Activated CD4-positive, alpha-beta memory T cell treated with anti-CD3 and anti-CD28 coated beads for 36 hours (primary cell): ENCODE measurements at places on chromosomes 16 and 17. TPM values are rescaled to one million over a fixed set of nuclear protein-coding genes. Genes with fewer than 3 reads are reported as not detected.

DNA sequence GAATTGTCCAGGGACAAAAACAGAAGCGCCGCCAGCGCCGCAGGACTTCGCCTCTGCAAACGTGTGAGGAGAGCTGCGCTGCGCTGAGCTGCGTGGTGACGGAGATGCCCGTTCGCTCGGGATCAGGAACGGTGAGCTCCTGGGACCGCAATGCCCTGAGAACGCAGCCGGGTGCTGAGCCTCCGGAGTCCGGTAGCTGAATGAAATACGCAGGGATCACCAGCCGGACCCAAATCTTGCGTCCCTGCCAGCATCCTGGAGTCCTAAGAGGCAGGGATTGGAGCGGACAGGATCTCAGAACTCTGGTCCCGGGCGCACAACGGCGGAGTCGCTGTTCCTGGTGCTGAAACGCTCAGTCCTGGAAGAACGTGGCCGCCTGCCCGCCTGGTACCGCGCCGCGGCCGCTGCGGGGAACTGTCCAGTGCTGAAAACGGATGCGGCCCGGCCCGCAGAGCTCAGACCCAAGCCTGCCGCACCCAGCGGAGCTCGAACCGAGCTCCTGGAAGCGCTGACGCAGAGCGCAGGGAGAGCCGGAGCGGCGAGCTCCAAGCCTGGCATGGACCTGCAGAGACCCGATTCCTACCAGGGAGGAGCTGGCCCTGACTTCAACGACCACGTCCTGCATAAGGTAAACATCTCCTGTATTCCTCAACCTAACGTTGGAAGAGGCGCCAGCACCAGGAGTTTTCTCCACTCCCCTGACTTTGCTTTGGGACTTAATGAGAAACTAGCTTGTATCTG lies 41.5 kb downstream of the CD300LF start:
- DNase-seq: peak; percentile 86

DNA sequence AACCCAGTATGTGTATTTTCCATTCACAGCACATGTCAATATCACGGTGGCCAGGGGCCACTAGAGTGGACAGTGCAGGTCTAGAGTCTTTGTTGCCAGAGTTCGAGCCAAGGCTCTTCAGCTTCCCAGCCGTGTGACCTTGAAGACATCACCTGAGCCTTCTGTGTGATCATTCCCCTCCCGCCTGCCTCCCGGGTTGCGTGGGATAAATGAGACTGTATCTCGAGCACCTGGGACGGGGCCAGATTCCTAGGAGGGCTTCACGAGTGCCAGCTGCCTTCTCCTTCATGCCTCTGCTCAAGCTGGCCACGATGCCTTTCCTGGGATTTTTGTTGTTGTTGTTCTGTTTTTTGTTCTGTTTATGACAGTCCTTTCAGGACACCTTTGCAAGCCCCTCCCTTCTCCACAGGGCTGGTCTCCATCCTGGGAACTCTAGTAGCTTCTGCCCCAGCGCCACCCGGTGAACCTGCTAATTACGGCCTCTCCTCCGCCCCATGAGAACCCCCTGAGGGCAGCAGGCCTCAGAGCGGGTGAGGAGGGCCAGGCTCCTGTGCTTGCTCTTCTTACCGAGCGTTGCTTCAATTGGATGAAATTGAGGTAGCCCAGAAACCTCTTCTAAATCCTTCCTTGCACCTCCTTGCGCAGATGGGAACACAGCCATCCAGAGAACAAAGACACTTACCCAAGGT lies 3.9 kb downstream of the SPNS2 start:
- DNase-seq: no peak

- DNase-seq: no peak
These were observed 198.4 kb upstream of the TBX2 start for GRCh38 chr17:61201211-61201610.

- DNase-seq: peak; percentile 38
These were observed 2.5 kb upstream of the MAP3K14 start for GRCh38 chr17:45319239-45319703.

- no peak for DNase-seq
These were observed 7.9 kb downstream of the MPV17L start for GRCh38 chr16:15403392-15403995.

DNA sequence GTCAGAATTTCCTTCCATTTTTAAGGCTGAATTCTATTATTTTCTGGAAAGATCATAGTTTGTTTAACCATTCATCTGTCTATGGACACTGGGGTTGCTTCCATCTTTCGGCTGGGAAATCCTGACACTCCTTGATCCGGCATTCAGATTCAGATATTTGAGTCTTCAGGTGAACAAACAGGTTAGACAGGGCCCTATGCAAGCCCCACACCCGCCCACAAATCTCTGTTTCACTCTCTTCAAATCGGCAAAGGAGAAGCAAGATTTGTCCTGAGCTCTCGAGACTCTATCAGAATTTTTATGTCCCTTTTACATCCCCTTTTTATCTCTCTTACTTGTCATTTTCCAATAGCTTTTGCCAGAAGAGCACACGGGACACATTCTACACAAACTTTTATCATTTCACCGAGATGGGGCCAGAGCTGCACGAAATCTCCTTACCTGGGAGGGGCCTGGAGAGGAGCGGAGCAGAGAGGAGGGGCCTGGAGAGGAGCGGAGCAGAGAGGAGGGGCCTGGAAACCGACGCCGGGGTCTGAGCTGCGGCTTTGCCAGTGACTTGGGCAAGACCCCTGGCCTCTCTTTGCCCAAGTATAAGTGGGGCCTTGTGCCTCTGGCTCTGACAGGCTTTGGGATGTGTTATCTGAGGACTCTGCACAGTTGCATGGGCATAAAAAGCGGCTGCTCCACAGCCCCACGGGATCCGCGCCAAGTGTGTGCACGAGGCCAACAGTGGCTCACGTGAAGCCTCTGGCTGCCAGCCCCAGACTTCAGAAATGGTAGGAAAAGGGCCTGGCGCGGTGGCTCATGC lies 54.3 kb upstream of the RBFOX3 start:
- no peak for DNase-seq

The PPY gene
- total RNA-seq: not detected

DNA sequence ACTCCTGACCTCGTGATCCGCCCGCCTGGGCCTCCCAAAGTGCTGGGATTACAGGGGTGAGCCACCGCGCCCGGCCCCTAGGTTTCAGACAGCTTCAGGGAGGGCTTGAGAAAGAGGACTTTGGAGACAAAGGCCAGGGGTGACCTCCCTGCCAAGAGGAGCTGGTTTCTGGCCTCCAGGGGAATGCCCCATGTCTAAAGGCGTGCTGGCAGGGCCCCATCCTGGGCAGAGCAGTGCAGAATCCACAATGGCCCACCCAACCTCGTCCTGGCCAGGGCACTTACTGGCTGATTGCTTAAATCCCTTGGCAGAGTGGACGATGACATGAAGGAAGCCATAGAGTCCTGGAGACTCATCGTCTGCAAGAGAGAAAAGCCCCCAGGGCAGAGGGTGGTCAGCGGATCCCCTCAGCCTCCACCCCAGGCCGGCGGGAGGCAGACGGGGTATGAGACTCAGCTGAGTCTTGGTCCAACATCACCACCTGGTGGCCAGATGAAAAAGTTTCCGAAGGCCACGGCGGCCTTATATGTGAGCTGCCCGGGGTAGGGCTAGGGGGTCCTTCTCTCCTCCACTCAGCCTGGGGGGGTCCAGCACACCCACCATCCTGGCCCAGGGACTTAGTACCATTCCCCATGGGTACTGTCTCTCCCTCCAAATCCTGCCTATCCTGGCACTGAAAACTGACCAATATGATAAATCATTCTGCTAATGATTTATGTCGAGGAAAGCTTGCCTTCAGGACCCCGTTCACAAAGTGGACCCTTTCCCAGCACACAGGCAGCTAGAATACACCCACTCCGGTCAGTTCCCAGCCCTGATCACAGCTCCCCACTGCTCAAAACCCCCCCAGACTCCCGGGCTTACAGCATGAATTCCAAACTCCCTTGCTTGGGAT lies 59.1 kb downstream of the TIMM22 start:
- peak; percentile 53 for DNase-seq

GRCh38 chr16:70650216-70650615 lies 3.9 kb downstream of the IL34 start:
- DNase-seq: no peak

The NT5C3B gene
- total RNA-seq: 29.5 TPM

DNA sequence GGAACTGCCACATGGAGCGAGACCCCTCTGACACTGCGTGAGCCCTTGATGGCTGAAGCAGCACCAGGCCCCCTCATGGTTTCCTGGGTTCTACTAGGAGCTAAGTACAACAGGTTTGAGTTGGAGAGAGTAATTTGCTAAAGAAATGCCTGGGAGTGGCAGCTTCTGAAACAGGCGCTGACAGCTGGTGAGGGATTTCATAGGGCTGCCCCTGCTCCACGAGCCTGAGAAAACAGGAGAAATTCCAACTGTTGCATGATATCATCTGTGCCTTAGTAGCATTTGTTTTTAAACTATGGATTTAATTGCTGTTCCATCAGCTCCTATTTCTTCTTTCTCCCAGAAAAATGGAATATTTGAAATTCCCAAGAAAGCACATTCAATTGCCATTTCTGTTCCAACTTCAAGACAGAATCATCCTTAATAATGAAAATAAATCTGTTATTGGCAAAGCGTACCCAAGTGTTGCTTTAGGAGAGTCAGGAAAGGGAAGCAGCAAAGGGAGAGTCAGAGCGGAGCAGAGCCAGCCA lies 78.8 kb upstream of the ANKFN1 start:
- no peak for DNase-seq

DNA sequence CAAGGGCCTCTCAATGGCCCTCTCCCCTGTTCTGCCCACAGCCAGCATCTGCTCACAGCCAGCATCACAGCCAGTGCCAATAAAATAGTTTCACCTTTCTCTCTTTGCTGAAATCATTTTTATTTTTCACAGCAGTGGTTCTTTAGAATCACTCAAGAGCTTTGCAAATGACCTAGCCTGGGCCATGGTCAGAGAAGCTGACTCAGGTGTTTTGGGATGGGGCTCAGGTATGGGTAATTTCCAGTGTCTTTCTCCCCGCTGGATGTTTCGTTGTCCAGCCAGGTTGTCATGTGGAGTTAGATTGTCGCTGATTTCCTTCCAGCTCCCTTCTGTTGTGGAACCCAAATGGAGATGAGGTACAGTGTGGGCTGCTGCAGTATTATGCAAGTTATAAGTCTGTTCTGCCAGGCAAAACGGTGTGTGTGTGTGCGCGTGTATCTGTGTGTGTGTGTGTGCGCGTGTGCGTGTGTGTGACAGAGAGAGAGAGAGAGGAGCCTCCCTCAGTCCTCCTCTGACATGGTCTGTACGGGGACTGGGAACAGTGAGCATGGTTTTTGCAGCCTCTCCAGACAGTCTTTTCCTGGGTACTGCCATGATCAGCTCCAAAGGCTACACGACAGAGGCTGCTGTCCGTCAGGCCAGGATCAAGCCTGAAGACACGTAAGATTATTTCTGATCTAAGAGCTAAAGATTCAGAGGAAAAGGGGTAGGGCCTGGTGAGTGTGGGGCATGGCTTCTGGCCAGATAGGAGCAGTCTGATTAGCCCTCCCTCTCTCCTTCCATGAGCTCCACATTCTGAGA lies 1.4 kb upstream of the PMP22 start:
- no peak for DNase-seq

GRCh38 chr17:48132385-48132784 lies 24.8 kb downstream of the SNX11 start:
- DNase-seq: no peak

The SNN gene
- 9.1 TPM for total RNA-seq

The CD300LB gene
- total RNA-seq: not detected

The RUNDC1 gene
- 11.5 TPM for total RNA-seq

DNA sequence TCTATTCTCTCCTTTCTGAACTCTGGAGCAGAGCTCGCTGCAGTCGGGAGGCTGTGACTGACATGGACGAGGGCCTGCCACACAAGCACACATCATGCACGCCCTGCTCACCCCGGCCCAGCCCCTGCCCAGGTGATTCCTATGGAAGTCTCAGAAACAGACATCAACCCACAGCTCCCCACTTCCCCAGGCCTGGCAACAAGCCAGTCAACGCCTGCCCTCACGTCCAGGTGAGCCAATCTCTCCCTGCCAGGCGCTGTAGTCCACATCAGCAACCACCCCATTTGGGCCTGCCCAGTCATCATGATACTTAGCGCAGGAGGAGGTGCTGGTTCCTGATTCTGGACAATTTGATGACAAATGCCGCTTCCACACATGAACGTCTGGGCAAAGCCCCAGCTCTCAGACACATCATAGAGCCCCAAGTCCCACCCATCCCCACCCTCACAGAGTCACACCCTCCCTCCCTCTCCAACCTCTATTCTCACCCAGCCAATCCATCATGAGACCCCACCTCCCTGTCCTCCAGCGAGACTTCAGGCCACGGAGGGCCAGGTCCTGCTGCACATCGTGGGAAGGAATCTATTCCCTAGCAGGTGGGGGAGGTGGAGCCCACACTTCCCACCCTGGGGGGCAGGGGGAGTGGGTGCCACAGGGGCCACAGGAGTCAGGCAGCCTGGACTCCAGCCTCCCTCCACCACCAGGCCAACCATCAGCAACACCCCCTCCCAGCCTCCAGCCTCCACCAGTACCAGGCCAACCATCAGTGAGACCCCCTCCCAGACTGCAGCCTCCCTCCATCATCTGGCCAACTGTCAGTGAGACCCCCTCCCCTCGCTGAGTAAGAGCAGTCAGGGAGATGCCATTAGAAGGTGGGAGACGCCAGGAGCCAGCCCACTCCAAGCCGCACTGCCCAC lies 33.7 kb upstream of the GSG1L start:
- no peak for DNase-seq

The ERAL1 gene
- total RNA-seq: 48.5 TPM

- DNase-seq: no peak
These were observed 43.0 kb upstream of the MSI2 start for GRCh38 chr17:57213180-57213825.

The ANKRD13B gene
- 15.1 TPM for total RNA-seq

GRCh38 chr17:32755045-32755805 lies 121.7 kb downstream of the MYO1D start:
- no peak for DNase-seq

The KIF2B gene
- not detected for total RNA-seq

The KCNAB3 gene
- total RNA-seq: 5.3 TPM

The EME1 gene
- 47.7 TPM for total RNA-seq

DNA sequence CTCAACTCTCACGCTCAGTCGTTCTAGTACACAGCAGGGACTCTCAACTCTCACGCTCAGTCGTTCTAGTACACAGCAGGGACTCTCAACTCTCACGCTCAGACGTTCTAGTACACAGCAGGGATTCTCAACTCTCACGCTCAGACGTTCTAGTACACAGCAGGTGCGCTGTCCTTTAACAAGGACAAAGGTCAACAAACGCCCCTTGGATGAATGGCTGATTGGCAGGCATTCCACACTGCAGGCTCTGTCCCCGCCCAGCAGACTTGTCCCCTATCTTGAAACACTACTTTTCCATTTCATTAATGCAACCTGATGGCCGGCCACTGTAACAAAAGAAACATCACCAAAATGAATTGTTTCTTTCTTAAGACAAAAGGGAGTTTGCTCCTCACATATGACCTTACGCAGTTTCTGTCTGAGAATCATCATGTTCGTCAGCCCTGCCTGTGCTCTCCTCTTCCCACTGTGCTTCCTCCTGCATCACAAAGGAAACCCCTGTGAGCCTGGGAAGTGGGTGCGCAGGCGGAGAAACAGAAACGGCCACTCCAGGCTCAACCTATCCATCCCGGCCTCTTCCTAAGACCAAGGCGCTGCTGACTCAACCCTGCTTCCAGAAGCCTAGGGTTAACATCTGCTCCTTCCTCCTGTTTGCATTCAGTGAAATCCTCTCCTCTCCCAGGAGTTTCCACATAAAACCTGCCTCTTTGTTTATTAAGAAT lies 59.8 kb downstream of the ANKRD11 start:
- no peak for DNase-seq

- DNase-seq: no peak
These were observed 22.9 kb downstream of the ABR start for GRCh38 chr17:1156864-1157263.

GRCh38 chr16:89123001-89123830 lies 29.6 kb downstream of the ACSF3 start:
- DNase-seq: no peak
